ENCODE measurements at places on chromosomes 3 and 15. TPM values are rescaled to one million over a fixed set of nuclear protein-coding genes. Genes with fewer than 3 reads are reported as not detected.
A peak's percentile ranks its signal among the peaks of the same experiment; 100 is the strongest.

DNA sequence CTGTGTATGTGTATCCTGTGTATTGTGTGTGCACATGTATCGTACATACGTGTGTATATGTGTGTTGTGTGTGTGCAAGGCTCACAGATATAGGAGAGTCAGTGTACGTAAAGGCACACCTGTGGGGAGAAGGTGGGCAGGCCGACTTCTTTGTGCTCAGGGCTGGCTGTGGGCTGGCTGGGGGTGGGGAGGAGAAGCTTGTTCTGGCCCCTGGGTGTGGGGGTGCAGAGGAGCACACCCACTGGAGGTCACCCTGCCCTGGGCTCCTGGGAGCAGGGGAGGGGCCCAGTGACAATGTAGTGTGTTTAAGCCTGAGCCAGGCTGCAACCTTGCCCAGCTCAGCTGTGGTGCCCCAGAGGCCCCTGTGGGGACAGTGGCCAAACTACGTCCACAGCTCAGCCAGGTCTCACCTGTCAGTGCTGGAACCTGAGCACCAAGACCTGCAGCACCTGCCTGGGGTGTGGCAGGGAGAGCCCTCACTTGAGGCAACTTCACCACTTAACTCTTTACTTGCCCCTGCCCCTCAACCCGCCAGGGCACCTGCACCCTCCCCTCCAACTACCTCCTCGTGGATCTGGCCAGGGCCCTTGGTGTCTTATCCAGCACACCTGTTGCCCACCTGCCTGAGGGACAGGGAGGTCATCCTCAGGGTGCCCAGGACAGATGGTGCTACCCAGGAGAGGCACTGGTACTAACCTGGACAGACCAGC lies 2.6 kb upstream of the HHATL start:
- DNase-seq = no peak

GRCh38 chr15:40766194-40766815 lies 2.4 kb downstream of the GCHFR start:
- peak; percentile 28 for DNase-seq

DNA sequence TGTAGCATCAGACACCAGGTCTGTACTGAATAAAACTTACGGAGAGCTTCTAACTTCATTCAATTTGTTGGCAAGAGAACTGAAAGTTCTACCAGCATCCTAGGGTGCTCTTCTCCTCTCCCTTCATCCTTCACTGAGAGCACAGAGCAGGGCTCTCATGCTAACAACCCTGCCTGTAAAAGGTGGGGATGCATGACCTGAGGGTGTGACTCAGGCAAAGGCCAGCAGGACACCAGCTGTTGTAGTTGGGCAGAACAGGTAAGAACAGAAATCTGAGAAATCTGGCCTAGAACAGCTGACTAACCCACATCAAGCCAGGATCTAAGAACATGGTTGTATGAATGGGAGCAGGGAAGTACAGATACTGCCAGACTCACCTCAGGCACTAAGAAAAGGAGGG lies 64.2 kb downstream of the MYLK start:
- DNase-seq = no peak

- DNase-seq = peak; percentile 100
Observed at GRCh38 chr3:133573054-133573628, 345 bp upstream of the CDV3 start.

- DNase-seq = no peak
Observed at GRCh38 chr3:81839504-81840094, 78.2 kb upstream of the GBE1 start.

DNA sequence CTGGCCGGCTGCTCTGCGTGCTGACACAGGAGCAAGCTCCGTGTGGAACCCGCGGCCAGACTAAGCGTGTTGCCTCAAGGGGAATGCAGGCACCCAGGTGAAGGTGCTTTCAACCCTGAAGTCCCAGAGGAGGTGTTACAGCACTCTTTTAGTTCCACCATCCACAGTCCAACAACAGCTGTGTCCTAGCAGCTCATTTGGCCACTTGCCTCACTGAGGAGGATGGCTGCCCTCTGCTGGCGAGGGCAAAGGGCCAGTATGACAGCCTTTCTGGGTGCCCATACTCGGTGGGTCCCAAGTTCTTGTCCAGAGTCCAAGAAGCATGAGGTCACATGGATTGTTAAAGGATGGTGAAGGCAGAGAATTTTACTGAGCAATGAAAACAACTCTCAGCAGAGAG lies 87.8 kb downstream of the C3orf85 start:
- no peak for DNase-seq

- no peak for DNase-seq
Observed at GRCh38 chr3:63654931-63655330, 2.5 kb downstream of the SNTN start.

DNA sequence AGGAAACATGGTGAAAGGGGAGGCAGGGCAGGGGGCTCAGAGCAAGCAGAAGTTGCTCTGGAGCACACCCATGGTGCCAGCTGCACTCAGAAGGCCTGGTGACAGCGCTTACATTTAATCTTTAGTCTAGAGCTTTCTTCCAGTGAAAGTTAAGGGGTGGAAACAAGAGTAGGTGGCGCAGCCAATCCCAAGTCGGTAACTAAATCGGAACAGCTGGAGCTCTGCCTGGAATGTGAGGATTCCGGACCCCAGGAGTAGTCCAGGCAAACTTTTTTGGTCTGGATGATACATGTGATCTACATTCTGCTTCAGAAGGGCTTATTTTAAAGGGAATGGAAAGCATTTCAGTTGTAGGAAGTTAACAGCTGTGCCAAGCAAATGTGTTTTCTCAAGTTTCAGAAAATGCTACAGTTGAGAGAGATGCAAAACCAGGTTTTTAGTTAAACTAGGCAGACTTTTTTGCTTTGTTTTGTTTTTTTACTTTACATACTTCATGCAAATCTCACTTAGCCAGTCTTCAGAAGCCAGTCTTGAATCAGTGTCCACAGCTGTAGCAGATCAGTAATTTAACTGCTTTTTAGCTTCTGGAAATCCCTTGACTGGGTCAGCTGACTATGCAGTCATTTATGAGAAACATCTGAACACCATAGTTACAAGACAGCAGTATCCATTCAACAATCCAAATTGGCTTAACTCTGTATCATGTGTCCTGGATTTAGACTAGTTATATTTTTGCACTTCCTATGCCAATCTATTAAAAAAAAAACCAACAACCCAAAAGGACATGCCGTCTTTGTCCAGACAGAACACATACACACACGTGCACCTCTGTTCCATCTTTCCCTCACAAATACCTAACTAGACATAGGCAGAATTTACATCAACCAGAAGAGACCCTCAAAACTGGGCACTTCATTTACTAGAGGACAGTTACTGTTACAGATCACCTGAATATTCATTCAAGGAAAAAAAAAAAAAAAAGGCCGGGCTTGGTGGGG lies 33.2 kb downstream of the ZNF106 start:
- DNase-seq = peak; percentile 94

DNA sequence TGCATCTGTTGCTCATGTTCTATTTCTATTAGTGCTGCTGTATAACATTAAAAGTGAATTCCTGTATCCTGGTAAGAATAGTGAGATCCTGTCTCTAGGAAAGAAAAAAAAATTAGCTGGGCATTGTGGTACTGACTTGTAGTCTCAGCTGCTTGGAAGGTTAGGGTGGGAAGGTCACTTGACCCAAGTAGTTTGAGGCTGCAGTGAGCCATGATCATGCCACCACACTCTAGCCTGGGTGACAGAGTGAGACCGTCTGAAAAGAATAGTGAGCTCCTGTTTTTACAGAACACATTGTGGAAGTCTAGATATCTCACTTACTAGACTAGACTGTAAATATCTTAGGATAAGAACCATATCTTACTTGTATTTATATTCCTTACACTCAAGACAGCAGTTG lies 4.6 kb downstream of the ATP11B start:
- DNase-seq = no peak

GRCh38 chr3:188947401-188948280 lies 224.1 kb upstream of the TPRG1 start:
- DNase-seq = peak; percentile 85

- DNase-seq = no peak
Observed at GRCh38 chr3:46965151-46965550, 11.4 kb downstream of the CCDC12 start.

- DNase-seq = no peak
Observed at GRCh38 chr3:101938262-101938847, 89.0 kb downstream of the NFKBIZ start.

DNA sequence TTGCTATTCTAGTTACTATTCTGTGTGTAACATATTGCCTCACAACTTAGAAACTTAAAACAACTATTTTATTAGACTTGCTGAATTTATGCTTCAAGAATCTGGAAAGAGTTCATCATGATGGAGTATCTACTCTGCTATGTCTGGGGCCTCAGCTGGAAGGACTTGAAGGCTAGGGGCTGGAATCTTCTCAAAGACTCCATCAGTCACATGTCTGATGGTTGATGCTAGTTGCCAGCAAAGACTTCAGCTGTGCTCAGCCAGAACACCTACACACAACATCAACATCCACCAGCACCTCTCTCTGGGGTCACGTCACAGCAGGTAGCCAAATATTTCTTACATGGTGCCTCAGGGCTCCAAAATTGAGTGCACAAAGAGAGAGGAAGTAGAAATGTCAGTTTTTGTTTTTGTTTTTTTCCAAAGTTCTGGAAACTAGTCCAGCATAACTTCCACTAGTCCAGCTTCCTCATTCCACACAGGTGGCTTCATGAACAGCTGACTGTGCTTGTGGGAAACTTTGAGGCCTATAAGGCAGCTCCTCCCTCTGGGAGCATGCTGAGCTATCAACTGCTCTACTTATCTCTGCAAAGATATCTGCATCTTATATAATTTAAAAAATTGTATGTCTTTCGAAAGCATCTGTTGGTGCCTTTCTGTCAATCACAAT lies 325.4 kb upstream of the AGTR1 start:
- no peak for DNase-seq

DNA sequence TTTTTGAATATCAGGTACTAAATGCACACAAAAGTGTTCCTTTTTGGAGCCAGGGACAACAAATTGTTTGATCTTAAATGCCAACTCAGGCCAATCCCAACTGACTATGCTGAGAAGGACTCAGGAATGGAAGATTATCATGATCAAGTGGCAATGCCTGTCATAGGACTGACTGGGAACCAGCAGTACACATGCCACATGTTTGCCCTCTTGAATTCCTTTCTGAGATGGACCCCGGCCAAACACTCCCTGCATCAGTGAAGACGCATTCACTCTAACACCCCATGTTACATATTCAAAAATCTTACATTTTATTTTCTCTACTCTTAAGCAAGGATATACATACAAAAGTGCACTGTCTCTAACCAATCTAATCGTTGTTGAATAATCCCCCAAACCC lies 36.1 kb downstream of the CLDN18 start:
- DNase-seq = no peak

CLDN16 gene
- total RNA-seq = under 0.01 TPM

Data from IMR-90 (cell line).